Stimulated activated CD8-positive, alpha-beta memory T cell treated with anti-CD3 and anti-CD28 coated beads, Interleukin-4, amount 100 ng/mL, for 4 hours (primary cell): ENCODE measurements at places on chromosomes 11 and 22.
A peak's percentile ranks its signal among the peaks of the same experiment; 100 is the strongest.

DNA sequence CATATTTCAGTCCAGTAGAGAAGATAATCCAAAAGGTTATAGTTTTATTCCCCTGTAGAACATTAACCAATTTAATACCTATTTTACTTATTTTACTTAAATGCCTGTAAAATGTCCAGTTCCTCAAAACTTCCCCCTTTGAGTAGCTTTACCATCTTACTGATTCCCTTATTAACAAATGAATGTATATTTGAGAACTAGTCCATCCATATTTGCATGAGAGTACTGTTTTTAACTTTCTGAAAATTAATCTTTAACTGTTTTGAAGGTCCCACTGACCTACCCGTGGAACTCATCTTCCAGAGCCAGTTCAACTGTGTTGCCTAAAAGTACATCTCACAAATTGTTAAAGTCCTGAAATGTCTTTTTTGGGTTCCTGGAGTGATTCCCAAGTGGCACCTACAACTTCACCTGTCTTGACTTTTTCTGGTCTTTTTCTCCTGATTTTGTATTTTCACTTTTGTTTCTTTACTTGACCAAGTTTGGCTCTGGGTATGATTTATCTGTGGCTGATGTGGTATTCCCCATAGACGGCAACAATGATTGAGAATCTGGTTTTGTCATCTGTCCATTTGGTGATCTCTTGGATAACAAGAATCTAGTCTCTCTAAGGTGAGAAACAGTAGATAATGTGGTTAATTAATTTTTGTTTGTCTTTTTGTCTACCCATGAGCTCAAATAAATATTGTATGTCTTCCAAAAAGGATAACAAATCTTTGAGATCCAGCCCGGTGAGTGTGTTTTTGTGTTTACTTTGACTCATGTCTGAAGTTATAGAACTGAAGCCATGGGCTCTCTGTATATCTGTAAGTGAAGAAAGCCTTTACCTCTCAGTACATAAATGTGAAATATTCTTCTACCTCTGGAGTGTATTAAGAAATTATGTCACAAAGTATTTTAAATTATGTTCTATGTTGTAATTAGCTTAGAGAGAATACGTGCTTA lies 174.2 kb downstream of the ETS1 start:
- no peak for DNase-seq

DNA sequence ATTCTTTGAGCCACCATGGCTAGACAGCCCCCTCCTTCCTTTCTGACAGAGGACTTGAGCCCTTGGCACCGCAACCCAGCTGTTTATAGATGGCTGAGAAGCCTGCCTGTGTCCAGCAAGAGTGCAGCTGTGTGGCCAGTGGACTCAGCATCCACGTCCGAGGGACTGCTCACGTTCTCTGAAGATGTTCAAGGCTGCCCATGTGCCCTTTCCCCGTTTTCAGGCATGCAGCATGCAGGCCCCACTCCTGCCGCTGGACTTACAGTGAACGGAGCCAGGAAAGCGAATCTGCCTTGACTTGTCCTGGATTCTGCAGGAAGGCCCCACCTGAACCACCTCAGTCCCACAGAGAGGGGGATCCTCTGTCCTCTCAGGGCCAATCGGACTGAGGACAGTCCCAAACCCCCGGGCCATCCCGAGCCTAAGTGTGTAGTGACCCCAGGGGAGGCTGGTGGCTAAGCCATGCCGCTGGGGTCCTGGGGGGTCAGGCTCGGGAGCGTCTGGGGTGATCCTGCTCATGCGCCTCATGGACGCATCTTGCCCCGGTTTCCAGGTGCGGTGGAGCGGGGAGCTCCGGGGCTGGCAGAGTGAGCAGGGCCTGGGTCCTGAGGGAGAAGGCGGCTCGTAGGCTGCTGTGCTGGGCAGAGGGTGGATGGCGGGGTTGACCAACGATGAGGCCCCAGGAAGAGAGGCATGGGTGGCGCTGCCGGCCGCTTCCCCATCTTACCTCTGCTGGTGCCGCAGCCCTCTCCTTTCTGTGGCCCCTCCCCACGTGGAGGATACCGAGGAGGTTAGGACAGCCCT lies 170.7 kb downstream of the CTTN start:
- DNase-seq: no peak

DNA sequence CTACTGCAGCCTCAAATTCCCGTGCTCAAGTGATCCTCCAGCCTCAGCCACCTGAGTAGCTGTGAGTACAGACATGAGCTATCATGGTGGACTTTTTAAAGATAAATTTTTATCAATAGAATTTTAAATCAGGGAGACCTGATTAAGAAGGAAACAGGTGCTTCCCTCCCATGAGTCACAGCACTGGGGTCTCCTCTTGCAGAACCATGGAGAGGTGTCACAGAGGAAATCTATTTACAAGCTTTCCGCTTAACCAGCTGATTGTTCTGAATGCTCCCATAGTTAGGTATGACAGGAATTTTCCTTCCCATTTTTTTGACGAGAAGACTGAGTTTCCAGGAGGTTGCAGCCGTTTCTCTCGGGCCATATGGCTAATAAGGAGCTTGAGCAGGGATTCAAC lies 516.1 kb downstream of the MIAT start:
- no peak for DNase-seq

DNA sequence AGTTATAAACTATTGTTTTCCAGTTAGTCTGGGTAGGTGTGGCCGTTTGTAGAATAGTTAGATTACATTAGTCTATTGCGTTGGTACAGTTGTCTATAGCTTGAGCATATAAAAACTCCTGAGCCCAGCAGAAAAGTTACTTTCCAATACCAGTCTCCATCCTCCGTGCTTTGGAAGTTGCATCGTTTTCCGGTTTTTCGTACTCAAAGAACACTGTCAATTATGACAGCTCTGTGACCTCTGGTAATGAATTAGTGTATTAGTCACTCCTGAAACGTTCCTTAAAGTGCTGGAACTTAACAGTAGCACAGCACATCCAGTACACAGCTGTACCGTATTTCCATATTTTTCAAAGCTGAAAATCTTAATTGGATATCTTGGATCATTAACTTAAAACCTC lies 808 bp upstream of the MSANTD2 start:
- DNase-seq: no peak

GRCh38 chr11:42170601-42171000 lies 711.1 kb upstream of the LRRC4C start:
- DNase-seq: no peak

DNA sequence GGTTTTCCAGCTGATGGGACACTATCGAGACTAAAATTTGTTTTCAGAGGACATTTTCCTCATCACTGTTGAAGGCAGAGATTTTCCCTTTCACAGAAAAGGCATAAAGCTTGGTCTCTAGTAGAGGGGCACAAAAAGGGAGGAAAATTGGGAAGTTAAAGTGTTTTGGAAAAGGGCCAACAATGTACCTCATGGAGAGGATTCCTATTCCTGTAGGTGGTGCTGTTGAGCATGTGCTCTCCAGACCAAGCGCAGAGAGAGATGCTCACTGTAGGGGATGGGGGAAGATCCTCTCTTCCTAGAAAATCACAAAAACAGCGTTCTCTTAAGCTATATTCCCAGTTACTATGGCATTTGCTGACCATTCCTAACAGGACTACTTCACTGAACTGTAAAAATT lies 44.9 kb downstream of the OR4C46 start:
- no peak for DNase-seq

DNA sequence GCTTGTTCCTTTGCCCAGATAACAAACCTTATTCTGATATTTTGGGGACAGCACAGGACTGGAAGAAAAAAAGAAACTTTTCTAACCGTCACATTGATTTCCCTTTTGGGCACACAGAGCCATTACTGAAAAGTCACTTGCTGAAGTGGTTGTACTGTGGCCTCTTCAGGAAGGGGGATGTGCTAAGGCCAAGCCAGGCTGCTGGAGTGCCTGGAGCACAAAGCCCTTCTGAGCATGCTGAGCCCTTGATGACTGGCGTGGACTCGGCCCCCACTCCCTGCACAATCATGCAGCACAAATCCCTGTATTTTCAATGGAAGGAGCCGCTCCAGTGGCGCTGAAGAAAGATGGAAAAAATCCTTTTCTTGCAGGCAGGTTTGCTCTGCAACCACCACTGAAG lies 164.2 kb downstream of the NTM start:
- DNase-seq: no peak

DNA sequence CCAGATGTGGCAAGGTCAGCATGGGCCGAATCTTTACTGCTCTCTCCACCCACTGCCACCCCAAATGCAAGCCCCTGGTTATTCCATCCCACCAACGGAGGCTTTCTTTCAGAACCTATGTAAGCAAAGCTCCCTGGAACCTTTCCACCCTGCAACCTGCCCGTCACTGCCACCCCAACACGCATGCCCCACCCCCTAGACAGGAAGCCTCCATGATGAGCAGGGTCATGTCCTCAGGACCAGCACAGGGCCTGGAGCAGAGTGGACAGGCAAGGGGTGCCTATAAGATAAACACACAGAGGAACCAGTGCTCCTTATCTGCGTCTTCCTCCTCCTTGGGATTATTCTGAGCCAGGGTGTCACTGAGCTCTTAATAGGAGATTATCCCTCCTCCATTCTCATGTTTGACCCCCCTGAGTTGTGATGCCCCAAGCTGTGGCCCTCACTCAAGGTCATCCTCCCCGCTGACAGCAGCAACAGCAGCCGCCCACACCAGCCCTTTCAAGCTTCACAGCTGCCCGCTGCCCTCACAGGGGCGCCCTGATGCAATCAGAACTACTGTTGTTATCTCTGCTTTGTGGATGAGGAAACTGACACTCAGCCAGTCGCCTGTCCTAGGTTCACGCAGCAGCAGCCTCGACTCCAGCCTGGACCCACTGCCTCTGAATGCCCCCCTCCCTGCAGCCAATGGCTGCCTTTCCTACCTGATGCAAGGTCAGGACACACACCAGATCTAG lies 647.3 kb downstream of the TBC1D22A start:
- no peak for DNase-seq

DNA sequence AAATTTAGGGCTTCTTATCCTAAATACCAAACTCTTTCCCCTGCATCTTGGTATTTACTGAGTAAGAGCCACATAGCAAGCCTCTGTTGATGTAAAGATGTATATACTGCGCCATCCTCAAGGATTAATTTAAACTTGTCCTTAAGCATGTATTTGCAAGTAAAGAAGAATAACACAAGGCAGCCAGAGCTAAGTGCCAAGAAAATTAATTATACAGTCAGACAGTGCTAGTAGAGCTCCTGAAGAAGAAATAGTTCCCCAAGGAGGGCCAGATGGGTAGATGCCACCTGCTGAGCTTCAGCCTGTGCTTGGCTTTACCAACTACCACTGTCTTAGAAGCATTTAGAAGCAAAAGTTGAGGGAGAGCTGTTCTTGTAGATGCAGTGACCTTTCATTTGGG lies 470.0 kb downstream of the BUD13 start:
- no peak for DNase-seq

GRCh38 chr11:114092478-114092877 lies 33.0 kb downstream of the ZBTB16 start:
- DNase-seq: no peak

- no peak for DNase-seq
These were observed 27.7 kb downstream of the MICAL2 start for GRCh38 chr11:12137938-12138731.

GRCh38 chr11:13053255-13053917 lies 44.3 kb downstream of the RASSF10 start:
- no peak for DNase-seq

DNA sequence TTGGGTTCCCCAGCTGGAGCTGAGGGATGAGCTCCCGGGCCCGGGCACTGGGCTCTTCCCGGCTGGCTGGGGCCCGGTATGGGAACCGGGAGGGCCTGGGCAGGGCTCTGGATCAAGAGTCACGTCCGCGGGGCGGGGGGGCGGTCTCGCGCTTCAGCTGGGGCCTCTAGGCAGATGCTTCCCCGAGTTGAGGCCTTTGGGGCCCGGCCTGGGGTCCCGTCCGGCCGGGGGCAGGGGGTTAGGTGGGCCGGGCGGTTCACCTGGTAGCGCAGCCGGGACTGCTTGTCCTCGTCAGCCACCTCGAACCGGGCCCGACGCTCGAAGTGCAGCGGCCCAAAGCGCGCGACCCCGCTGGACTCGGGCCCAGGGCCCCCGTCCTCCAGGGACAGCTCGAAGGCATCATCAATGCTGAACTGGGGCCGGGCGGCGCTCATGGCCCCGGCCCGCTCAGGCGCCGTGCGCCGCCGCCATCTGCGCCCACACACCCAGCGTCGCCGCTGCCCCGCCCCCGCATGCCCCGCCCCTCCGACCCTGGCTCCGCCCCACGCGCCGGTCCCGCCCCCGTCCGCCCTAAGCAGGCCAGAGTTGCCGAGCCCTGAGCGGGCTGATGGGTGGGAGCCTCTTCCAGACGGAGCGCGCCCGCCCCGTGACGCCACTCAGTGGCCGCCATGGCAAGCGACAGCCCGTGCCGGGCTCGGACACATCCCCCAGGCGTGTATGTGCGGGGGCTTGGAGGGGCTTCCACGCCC lies at the start of gene TMEM134:
TSS of gene TMEM134 (minus strand) at position 493 of the 749 bp plus-strand sequence. CDS start at position 434, 59 bp downstream.
- DNase-seq: peak; percentile 81

DNA sequence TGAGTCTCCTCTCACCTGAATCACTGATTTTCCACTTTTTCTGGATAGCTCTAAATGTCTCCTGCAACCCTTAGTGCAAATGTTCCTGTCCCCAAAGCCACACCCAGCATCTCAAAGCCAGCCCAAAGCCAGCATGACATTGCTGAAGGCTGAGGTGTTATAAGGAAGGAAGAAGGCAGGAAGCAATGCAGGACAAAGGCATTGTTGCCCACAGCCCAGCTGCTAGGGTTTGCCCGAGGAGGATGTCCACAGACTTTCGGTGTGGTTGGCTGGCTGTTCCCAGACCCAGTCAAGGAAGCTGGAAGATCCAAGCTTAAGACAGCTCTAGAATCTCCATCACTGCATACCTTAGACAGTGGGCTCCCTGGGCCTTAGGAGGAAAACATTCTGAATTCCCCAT lies 23.5 kb downstream of the CHST1 start:
- DNase-seq: no peak

DNA sequence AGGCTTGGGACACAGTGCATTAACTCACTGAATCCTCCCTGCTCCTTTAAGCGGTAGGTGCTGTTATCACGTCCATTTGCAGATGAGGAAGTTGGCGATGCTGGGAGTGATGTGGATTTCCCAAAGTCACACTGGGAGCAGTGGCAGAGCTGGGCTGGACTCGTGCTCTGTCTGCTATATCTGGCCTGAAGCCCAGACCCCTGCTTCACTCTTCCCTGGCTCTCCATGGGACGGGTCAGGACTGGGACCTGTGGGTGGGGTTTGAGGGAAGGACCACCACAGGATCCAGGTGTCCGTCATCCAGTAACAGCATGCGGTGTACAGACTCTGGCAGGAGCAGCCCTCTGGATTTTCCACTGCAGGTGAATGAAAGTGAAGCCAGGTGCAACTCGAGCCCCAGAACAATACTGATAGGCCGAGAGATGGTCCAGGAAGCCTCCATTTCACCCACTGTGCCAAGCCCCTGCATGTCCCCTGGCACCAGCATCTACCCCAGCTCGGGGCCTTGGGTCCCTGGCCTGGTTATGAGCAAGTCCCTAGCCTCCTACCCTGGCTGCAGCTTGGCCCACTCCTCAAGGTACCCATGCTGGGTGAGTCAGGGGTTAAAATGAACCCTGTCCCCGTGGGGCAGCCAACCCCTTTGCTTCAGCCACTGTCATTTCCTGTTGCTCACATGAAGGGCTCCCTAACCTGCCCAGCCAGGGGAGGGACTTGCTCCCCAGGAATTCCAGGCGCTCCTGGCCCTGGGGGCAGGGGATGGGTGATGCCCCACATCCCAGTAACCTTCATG lies 4.2 kb downstream of the USP2 start:
- no peak for DNase-seq
